Eye (tissue), 1 donor: ENCODE measurements at places on chromosomes 16 and 17.
A peak's percentile ranks its signal among the peaks of the same experiment; 100 is the strongest.

DNA sequence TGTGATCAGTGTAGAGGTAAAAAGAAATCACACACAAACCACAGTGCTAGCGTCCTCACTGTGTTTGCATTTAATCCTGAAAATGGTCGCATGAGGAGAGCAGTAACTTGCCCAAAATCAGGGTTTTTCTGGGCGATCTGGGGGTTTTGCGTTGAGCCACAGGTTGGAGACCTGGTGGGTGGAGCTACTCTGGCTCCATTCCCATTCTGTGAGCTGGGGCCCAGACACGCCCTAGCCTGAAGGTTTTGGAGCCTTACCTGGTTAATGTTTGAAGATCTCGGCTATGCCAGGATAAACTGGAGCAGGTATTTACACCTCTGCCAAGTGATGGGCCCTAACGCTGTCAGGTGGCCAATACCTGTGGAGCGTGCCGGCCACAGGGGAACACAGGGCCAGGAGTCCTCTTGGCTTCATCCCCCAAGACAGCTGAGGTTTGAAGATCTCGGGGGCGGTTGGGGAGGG lies 48.4 kb downstream of the MPRIP start:
- DNase-seq: no peak

- no peak for DNase-seq
Observed at GRCh38 chr17:28682655-28683054, 20.6 kb downstream of the SUPT6H start.

DNA sequence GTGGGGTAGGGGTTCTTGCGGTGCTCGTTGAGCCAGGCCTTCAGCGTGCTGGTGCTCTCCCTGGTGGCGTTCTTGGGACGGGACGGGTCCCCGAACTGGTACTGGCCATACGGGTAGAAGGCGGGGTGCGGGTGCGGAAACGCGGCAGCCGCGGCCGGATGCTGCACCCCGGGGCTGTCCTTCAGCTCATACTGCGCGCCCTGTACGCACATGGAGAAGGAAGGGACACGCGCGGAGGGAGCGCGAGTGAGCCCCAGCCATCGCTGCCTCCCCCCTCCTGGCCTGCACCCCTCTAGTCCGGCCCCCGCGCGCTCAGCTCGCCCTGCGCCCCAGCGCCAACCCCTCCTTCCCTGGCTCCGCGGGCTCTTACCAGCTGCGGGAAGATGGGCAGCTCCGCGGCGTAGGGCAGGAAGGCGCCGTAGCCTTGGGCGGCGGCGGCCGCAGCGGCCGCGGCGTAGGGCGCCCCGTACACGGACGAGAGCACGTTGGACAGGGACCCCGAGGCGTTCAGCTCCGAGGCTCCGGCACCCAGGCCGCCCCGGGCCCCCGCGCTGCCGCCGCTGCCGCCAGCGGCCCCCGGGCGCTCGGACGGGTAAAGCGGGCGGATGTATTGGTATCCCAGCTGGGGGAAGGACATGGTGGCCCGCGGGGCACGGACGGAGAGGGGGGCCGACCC lies 1.0 kb downstream of the IRX3 start:
- peak; percentile 72 for DNase-seq

DNA sequence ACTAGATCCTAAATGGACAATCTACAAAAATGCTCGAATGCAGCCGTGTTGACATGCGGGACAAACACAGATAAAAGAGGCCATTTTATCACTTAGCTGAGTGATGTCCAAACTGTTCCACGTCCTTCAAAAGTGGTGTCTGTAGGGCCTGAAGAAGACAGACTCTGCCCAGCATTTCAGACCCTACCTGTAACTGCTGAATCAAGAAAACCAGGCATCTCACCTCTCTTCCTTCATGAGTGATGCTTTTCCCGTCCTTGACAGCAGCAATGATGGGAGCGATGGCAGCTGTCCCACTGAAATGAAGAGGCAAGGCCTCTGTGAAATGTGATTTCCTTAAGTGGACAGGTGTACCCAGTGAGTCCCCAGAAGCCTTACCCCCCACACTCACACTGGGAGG lies 12.3 kb downstream of the ELAC2 start:
- no peak for DNase-seq

DNA sequence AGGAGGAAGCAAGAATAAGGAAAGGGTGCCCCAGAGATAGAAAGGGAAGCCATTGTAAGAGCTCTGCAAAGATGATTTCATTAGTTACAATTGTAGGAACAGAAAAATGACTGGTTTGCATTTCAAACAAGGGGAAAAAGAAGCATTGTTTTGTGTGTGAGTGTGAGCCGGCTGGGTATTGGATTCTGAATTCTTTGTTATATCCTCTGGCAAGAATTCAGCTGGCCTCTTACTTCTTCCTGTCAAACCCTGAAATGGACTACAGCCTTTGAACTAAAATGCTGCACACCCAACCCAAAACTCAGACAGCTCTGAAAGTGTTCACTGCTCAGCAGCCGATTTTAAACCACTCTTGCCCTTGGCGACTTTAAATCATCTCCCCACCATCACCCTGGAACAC lies 461.3 kb downstream of the PMP22 start:
- no peak for DNase-seq

DNA sequence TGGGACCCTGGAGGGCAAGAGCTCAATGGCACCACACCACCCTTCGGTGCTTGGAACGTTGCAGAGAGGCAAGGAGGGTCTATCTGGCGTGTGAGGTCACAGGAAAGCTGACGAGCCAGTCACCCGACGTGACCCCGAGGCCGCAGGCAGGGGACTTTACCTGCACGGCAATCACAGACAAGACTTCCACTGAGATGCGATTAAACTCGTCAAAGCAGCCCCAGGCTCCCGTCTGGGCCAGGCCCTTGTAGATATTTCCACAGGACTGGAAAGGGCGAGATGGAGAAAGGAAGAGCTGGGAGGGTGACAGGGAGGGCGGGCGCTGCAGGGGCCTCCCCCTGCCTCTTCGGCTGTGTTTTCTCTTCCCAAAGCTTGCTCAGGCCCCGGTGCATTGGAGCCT lies 78.3 kb downstream of the DNAH17 start:
- no peak for DNase-seq

- peak; percentile 66 for DNase-seq
Observed at GRCh38 chr17:1216217-1217088, 36.7 kb upstream of the ABR start.

- no peak for DNase-seq
Observed at GRCh38 chr17:17957584-17957916, 14.7 kb downstream of the TOM1L2 start.

DNA sequence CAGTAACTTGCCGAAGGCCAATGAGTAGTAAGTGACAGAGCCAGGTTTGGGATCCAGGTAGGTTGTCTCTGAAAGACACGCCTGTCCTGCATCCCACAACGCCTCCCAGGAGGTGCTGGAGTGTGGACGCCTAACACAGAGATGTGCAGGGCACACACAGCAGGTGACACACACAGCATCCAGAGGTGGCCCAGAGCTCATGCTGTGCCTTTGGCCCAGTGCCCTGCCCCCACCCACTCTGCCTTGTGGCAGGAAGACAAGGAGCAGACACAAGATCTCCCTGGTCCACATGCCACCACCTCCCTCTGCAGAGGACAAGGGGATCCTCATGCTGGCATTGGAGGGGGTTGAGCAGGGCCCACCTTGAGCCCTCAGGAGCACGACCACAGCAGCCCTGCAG lies 14.7 kb upstream of the STH start:
- no peak for DNase-seq

- no peak for DNase-seq
Observed at GRCh38 chr17:17704931-17705330, 23.7 kb downstream of the RAI1 start.

- no peak for DNase-seq
Observed at GRCh38 chr17:79023180-79023705, 726 bp upstream of the C1QTNF1 start.

GRCh38 chr17:37138571-37139120 lies 189.9 kb downstream of the AATF start:
- no peak for DNase-seq
